Activated naive CD4-positive, alpha-beta T cell treated with anti-CD3 and anti-CD28 coated beads for 36 hours (primary cell): ENCODE measurements at places on chromosomes 7 and 10.
A peak's percentile ranks its signal among the peaks of the same experiment; 100 is the strongest.

DNA sequence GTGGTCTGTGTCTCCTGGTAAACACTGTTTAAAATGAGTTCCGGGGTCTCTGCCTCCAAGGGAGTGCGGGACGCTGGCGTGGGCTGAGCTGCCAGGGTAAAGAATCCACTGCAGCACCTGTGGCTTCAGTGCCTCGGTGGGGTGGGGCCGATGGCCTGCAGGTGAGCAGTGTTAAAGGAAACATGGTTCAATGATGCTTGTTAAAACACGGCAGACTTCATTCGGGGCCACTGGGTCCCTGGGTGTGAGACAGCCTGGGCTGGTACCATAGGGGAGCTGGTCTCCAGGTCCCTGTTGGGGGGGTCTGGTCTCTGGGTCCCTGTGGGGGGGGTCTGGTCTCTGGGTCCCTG, 24.9 kb upstream of the KNDC1 start:
- no peak for DNase-seq

- no peak for DNase-seq
Observed at GRCh38 chr7:139114585-139114984, 5.1 kb upstream of the ZC3HAV1 start.

GRCh38 chr10:88433565-88434186, 149.4 kb downstream of the RNLS start:
- no peak for DNase-seq

DNA sequence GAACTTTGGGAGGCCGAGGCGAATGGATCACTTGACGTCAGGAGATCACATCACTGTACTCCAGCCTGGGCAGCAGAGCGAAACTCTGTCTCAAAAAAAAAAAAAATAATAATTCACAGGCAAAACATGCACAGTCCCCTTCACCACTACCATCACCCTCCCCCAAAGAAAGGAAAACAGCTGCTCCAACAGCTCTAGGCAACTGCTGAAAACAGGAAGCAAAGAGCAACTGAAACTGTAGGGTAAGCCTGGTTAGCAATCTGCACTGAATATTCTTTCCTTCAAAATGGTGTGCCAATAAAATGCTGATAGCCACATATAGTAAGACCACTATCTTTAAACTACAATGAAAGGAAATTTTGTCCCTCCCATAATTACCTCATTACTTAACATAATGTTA, 11.8 kb downstream of the NT5C2 start:
- no peak for DNase-seq

DNA sequence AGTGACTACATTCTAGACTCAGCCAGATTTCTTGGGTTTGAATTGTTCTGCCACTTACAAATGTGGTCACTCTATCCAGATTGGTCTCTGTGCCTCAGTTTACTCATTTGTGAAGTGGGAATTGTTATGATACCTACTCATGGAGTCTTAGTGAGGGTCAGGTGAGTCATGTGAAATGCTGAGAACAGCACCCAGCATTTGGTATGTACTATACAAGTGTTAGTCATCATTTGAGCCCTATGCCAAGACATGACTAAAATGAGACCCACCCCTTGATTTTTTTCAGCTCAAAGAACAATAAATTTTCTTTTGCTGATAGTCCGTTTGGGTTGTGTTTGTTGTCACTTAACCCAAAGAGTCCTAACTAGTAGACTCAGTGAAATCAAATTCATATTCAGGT, 92.8 kb downstream of the CHN2 start:
- DNase-seq = no peak

DNA sequence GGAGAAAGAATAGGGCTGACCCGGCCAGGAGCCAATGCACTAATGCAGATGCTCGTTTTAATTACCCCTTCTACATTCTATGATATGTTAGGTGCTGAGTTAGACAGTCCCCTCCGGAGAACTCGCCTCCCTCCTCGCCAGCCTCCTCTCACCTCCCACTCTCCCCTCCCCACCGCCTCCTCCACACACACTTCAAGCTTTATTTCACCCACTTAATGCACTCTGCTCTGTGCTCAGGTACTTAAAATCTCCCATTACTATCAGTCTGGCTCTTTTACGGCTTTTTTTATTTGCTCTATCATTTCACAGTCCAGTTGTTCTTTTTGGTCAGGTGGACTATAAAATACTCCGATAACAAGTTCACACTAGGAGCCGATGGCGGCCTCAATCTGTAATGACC, 231.6 kb downstream of the TEX36 start:
- DNase-seq = no peak

- DNase-seq = no peak
Observed at GRCh38 chr10:53003094-53003493, 230.5 kb upstream of the MBL2 start.

DNA sequence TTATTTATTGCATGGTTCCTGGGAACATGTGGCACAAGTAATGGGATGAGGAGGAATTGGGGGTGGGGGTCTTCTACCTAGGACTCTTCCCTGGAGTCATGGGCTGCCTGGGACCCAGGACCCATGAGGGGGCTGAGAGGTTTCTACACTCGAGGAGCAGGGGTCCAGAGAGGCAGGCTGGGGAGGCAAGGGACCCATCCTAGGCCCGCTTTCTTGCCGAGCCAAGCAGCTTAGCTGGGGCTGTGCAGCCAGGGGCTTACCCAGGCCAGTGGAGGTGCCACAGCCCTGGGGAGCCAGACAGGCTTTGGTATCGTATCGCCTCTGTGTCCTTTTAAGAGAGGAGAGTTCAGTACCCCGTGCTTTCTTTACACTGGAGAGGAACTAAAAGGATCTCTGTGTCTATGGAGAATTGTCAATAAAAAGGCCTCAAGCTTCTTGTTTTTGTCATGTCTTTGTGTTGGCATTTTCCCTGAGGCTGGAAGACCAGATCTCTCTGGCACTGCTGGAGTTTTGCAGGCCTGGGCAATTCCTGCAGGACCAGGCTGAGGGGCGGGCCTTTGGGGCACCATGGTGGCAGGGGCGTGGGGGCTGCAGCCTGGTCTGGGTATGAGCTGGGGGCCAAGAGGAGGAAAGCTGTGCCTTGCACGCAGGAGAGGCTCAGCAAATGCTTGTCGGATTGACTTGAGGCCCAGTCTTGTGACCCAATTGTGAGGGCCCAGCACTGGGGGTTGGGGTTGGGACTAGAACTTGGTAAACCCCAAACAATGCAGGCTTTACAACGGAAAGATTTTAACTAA, 11.1 kb downstream of the SFRP5 start:
- no peak for DNase-seq

DNA sequence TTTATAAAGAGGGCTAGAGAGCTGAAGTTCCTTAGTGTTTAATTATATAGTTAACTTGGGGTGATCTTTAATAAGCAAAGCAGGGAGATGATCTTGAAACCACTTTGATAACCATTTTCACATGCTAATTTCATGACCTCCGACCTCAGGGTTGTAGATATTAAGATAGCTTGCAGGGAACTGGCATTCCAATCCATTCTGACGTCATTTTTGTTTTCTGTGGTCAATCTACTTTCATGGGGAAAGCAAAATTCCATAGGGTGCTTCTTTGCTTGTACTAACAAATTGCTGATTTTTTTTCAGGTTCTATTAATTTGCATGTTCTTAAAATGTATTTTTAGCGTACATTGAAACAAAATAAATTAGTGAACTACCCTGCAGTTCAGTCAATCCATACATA, 139.3 kb downstream of the CDCA7L start:
- no peak for DNase-seq

DNA sequence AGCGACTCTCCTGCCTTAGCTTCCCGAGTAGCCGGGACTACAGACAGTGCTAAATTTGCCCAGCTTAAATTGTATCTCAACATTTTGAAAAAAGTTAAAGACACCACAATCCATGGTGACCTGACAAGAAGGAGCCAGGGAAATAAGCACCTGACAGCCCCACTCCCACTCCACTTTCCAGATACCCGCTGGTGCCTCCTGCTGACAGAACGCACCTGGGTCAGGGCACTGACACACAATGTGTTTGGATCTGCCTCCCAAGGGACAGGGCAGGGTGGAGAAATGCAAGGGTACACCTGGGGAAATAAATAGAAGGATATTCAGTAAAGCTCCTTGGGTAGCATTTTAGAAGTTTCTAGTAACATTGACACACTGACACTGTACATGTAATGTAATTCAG, 58.9 kb upstream of the OPN4 start:
- no peak for DNase-seq

DNA sequence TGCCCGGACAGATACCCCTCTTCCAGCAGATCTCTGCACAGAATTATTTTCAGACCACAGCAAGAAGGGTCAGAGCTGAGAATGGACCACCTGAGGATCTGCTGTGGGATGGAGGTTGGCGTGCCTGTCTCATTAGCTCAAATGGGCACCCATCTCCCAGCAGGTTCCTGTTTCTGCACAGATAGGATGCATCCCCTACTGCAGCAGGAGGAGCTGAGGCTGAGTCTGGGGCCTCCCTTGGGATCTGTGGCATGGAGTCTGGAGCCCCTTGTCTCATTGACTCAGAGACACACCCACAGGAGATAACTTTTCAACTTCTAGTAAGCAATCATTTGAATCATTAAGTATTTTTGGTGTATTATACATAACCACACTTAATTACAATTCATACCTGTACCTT, 212.7 kb downstream of the ADK start:
- no peak for DNase-seq

GRCh38 chr7:27235387-27236311, 7.0 kb upstream of the EVX1 start:
- DNase-seq = peak; percentile 52

DNA sequence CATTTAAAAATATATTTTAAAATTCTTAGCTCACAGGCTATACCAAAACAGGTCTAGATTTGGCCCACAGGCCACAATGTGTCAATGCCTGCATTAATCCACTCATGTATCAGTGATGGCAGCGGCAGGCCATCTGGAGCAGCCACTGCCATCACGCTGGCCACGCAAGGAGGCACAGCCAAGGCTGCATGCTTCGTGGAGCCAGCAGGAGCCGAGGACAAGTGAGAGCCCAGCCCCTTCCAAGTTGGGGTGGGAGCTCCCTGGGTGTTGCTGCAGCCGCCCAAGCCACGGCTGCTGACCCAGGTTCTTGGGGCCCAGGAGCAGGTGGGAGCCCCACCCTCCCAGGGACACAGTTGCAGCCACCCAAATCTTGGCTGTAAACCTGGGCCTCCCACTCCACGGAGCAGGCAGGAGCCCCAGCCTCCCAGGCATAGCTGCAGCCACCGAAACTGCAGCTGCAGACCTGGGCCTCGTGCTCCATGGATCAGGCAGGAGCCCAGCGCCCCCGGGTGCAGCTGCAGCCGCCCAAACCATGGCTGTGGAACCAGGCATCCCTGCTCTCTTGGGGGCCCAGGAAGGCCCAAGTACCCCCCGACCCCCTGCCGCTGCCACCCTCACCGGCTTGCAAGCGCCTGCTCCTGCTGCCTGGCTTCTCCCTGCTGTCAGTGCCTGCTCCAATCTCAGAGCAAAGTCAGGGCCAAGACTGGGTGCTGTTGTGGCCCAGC, 87.3 kb upstream of the CACUL1 start:
- DNase-seq = no peak

DNA sequence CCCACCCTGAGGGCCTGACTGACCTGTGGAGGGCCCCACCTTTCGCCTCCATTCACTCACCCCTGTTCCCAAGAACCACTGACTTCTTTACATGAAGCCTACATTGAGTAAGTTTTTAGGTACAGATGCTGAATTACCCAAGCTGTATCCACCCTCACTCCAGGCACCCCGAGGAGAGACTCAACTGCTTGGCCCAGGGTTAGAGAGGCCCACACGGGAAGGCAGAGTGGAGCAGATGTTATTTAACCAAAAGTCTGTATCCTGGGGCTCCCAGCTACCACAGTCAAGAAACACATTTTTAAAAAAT, 213.1 kb upstream of the FRMD4A start:
- DNase-seq = no peak

- no peak for DNase-seq
Observed at GRCh38 chr7:21149809-21150208, 278.1 kb upstream of the SP4 start.

DNA sequence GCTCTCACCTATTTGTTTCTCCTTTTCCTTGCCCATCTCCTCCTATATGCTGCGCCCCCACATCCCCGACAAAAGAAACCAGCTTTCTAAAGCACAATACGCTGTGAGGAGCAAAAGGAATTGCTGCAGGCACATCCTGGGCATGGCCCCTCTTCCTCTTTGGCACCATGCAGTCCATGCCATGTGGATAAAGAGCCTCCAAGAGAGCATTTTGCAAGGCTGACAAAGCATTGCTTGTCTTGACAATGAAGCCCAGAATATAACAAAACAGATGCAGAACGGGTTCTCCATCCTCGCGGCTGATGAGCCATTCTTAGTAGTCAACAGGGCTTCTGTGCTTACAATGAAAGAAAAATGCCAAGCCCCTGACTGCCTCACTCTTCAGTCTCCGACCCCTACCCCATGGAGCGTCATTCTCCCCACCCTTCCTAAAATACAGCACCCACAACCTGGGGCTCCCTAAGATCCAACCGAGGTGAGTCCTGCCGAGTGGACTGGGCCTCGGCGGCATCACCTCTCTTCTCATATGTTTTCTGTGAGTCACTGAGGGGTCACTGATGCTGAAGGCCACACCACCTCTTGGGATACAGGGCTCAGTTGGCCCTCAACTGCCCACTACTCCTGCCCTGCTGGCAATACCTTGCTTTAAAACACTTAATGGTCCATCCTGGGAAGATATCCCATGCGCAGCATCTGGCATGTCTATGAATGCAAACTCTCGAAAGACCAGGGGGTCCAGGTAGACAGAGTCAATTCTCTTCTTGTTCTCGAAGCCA, 47.5 kb downstream of the GSDME start:
- DNase-seq = no peak

DNA sequence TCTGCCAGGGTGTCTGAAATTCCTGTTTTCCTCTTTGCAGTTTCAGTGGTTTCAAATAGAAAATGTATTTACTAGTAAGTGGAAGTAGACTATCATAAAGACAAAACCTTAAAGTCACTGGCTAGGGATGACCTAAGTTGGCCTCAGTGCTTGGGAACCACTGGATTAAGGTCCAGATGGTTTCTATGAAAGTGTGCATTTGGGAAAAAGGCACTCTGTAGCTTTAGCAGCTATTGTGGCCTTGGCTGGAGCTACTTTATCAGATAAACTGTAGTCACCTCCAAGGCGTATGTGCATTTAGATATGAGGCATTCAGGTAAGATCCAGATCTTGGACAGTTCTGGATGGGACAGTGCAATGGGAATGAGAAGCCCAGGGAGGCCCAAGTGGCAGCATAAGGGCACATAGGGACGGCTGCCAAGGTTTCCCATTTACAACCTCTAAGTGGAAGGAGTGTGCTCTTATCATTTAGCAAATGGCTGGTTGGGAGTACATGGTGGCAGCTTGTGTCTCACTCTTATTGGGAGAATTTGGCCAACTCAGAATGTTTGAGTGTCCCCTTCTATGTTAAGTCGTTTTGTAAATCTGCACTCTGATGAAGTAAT, 185.6 kb downstream of the LRMDA start:
- no peak for DNase-seq

- no peak for DNase-seq
Observed at GRCh38 chr7:74579800-74580685, 77.5 kb upstream of the GTF2I start.

DNA sequence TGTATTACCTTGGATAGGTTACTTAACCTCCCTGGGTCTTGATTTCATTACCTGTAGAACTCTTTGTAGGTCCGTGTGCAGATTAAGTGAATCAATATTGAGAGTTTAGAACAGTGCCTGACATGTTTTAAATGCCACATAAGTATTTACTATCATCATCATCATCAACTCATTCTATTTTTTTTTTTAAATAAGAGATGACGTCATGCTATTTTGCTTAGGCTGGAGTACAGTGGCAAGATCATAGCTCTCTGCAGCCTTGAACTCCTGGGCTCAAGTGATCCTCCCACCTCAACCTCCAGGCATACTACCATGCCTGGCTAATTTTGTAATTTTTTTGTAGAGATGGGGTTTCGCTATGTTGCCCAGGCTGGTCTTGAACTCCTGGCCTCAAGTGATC, 132.0 kb upstream of the FZD8 start:
- DNase-seq = no peak

GRCh38 chr10:33800545-33800944, 466.1 kb upstream of the NRP1 start:
- no peak for DNase-seq
